ENCODE measurements at places on chromosomes 5 and 9.

GRCh38 chr5:161258438-161258837 lies 288.1 kb downstream of the GABRB2 start:
- no peak for DNase-seq

GRCh38 chr5:116370886-116371285 lies 203.7 kb downstream of the SEMA6A start:
- DNase-seq, result no peak

GRCh38 chr5:137385064-137385463 lies 114.1 kb downstream of the SPOCK1 start:
- DNase-seq, result no peak

- no peak for DNase-seq
Observed at GRCh38 chr9:85163825-85164224, 494.3 kb downstream of the NTRK2 start.

GRCh38 chr5:14942212-14942611 lies 70.6 kb upstream of the ANKH start:
- DNase-seq, result no peak

- no peak for DNase-seq
Observed at GRCh38 chr5:137656558-137656957, 79.3 kb downstream of the KLHL3 start.

GRCh38 chr5:151825445-151825844 lies 53.7 kb downstream of the G3BP1 start:
- peak; percentile 64 for DNase-seq

DNA sequence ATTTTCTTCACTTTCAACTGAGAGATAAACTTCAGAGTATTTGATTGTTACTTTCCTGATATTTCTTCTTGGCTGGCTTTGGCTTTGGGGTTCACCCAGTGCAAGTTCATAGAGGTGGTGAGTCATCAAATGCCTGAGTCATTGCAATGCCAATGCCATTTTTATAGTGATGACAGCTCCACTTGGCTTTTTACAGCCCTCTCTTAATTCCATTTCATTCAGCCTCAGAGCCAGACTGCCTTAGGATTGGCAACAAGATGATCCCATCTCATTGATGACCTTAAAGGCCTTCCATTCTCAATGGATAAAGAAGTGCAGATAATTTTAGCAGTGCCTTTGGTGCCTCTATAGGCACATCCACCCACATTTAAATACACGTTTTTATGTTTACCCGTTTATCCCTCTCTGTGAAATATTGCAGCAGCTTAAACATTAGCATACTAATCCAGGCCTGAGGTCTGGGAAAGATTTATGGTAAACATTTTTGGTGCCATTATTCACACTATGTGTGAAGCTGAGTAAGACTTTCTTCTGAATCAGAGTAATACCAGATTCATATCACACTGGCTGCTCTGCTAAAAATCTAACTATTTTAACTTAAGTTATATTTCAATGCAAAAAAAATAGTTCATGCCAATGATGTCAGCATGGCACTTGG lies 88.9 kb upstream of the TYRP1 start:
- DNase-seq, result no peak

DNA sequence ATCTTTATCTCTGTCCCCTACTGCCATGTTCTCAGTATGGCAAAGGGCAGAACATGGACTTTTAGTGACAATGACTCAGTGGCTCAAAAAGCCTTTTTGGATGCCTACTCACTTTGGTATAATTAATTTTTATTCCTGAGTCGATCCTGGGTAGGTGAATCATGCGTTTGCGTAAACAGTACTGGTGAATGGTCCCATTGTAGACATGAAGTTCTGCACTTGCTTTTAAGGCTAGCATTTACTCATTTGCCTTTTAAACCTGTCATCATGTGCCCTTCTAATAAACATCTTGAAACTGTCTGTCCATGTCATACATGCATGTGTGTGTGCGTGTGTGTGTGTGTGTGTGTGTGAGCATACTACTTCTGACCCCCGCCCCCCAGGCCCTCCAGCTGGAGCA lies 223.0 kb downstream of the AUH start:
- DNase-seq, result no peak

- no peak for DNase-seq
Observed at GRCh38 chr5:116738239-116738614, 163.6 kb upstream of the SEMA6A start.

DNA sequence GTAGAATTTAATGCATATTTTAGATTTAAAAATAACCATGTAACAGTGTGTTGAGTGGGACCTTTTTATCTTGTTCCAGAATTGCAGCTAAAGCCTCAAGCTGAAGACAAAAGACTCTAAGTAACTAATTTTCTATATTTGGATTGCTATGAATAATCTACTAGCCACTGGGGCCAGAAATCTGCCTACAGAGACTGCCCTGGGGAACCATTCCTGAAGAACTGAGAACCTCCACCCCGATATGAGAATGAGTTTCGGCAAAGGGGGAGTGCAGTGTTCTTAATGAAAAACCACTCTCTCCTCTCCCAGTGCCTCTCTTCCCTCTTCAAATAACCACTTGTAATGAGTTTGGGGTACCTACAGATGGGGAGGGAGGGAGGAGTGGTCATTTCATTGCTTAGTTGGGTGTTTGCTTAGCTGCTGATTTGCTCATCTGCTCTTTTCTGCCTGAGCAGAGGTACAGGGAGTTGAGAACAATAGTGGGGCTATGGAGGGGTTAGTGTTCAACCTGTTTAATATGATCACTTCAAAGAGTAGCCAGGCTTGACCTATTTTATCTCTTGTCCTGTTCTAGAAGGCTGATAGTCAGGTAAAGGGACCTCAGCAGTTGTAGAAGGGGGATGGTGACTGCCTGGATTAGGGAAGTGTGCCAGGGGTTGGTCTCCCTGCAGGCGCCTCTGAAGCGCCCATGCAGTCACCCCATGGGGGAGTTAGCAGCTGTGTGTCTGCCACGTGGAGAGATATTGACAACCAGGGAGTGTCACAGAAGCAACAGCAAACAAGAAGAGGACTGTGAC lies 47.7 kb downstream of the ATG10 start:
- DNase-seq, result peak; percentile 8

GRCh38 chr9:89667726-89668125 lies 62.9 kb downstream of the GADD45G start:
- DNase-seq, result no peak

DNA sequence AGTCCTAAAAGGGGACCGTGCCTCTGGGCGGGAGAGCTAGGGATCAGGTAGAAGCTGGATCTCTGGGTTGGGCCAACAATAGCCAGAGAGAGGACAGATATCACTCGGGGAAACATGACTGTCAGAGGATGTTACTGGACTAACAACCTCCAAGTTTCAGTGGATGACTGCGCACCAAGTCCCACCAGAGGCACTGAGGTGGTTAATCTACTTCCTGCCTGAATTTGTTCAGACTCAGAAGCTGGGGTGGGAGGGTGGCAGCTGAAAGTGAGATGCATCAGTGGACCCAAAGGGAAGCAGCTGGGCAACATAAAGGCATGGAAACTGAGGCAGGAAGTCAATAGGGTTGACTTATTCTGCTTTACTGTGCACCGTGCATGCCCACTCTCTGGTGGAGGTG lies 130.1 kb upstream of the SLC44A1 start:
- DNase-seq, result no peak

GRCh38 chr9:4665357-4665756 lies 923 bp downstream of the SPATA6L start:
- peak; percentile 56 for DNase-seq

- no peak for DNase-seq
Observed at GRCh38 chr5:1703352-1704050, 96.1 kb downstream of the MRPL36 start.

DNA sequence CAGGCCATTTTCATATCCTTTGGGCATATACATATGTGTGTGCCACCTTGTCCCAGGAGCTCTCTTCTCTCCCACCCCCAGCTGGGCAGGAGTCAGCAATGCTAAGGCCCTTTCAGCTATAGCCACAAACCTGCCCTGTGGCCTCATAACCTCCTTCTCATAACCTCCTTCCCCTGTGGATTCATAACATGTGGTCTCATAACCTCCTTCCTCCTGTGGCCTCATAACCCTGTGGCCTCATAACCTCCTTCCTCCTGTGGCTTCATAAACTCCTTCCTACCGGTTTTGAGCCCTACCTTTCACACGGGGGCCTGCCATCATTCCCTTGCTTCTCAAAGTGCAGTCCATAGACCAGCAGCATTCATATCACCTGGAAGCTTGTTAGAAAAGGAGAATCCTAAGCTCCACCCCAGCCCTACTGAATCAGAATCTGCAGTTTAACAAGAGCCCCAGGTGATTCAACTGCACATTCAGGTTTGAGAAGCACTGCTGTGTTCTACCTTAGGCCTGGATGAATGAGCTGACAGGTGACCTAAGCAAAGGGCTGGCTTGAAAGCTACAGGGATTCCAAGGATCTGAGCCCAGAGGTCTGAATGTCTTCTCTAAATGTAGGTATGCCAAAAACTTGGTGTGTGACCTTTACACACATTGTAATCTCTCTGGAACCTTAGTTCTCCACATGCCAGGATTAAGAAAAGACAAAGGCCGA lies 41.9 kb upstream of the PLPP6 start:
- no peak for DNase-seq

GRCh38 chr5:93967923-93968322 lies 226.5 kb upstream of the POU5F2 start:
- DNase-seq, result no peak

DNA sequence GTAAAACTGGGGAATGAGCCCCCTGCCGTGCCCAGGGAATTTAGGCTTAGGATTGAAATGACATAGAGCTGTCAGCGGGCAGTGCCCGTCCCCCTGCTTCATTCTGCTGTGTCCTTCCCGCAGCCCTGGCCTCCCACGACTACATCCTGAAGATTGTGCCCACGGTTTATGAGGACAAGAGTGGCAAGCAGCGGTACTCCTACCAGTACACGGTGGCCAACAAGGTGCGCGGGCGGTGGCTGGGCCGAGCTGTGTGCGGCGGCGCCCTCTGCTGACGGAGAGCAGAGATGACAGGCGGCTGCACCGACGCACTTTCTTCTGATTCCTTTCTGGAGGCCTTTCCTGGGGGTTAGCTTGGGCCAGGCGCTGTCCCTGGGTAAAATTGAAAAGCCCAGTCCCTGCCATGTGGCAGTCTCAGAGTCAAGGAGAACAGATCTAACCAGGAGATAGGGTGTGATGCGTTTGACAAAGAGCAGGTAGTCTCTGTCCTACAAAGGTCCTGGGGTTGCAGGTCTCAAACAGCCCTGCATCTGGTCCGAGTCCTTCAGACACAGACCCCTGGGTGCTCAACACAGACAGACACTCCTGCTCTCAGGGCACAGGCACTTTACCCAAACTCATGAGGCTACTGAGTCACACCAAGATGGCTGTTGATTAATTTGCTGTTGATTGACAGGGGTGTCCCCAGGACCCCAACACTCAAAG lies 26.8 kb upstream of the RPL26L1 start:
- DNase-seq, result peak; percentile 76

DNA sequence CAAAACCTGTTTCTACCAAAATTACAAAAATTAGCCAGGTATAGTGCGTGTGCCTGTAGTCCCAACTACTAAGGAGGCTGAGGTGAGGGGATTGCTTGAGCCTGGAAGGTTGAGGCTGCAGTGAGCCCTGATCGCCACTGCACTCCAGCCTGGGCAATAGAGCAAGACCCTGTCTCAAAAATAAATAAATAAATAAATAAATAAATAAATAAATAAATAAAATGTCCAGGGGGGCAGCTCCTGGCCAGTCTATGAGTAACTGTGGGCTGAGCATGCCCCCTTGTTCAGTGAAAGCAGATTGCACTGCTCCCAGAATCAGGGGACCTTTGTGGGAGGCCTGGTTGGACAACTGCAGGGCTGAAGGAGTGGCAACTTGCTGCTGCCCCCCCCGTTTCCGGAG lies 62.7 kb downstream of the PDE6A start:
- no peak for DNase-seq

DNA sequence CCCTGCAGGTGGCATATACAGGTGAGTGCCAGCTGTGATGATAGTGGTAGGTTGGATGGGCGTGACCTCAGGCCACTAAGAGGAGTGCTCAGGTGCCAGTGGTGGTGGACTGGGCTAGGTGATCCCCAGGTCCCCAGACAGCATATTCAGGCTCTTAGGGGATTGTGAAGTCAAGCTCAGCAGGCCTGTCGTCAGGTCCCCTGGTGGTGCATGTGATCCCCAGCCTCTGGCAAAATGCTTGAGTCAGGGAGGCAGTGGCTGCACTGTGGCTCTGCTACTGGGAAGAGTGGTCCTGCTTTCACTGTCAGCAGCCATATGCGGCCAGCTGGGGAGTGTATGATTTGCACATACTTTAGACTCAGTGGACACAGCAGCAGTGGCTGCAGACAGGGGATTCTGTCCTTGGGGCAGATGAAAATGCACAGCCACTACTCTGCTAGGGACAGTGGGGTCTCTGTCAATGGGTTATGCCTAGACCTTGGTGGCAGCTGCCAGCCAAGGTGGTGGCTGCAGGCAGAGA lies 31.6 kb upstream of the CTSL start:
- DNase-seq, result no peak

DNA sequence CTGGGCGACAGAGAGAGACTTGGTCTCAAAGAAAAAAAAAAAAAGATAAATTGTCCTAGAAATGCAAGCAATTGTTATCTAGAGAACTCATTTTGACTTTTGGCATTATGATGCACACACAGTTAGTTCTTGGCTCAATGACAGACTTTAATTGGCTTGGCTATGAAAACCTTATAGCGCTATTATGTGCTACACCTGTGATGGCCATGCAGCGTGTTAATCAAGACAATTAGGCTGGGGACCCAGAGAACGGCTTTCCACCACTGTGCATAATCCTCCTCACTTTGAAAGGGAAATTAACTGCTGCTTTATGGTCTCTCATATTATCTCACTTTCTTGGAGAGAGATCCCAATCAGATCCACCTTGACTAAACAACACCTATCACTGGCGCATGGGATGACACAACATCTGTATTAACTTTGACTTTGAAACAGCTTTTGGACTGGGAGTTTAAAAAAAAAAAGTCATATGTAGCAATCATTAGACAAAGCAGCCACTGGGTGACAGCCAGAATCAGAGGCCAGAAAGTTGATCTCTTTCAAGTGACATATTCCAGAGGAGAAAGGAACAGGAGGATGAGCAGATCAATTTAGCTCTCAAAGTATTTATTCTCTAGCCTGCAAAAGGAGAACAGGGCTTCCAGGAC lies 132.5 kb downstream of the PPP2R2B start:
- no peak for DNase-seq

GRCh38 chr5:90305041-90305720 lies 104.4 kb downstream of the CETN3 start:
- no peak for DNase-seq

DNA sequence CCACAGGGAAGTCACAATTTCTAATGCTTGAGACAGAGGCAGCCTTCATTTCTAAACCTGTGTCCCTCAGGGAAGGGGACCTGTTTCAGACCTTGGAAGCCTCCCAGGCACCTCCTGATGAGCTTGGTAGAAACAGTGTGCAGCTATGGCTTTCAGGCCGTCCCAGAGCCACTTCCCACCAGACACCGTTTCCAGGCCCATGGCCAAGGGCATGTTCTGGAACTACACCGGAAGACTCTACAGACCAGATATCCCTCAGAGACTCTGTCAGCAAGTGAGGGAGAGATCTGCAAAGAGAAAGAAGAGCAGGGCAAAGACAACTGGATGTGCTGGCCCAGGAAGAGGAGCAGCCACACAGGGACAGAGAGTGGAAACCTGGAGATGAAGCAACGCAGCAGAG lies 82.2 kb upstream of the HSPA9 start:
- DNase-seq, result no peak
